ENCODE measurements at places on chromosomes 12 and 14.

DNA sequence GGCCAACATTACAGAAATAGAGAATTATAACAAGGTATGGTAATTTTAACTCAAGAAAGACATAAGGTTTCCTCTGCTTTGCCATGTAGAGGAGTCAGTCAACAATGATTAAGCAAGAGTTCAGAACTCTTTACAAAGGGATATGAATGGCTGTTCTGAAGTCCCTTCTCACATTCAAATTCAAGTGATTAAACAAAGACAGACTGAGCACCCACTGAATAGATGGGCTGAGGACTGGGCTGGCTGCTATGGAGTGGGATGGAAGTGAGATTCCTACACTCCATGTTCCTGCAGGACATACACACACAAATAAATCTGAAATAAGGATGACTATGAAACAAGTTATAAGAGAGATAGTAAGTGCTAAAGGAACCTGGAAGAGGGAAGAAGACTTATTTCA lies 199.0 kb upstream of the GRIP1 start:
- H3K36me3 ChIP-seq: no peaks in the 10 kb centered on the region
- no peak for DNase-seq
- no peaks in the 10 kb centered on the region for H3K4me1 ChIP-seq
- H3K4me3 ChIP-seq: no peak overlapping the region
- H3K27me3 ChIP-seq: no peaks in the 10 kb centered on the region

GRCh38 chr14:44712024-44712815 lies 205.1 kb upstream of the FSCB start:
- no peak for DNase-seq
- no peaks in the 10 kb centered on the region for H3K27me3 ChIP-seq
- H3K36me3 ChIP-seq: no peaks in the 10 kb centered on the region
- no peak overlapping the region for H3K4me3 ChIP-seq
- no peaks in the 10 kb centered on the region for H3K4me1 ChIP-seq

- H3K36me3 ChIP-seq: peaks cover 19% of the 10 kb centered on the region
- DNase-seq: no peak
- H3K27me3 ChIP-seq: no peaks in the 10 kb centered on the region
- H3K4me3 ChIP-seq: no peak overlapping the region
Measured at GRCh38 chr12:3288690-3289089, 202.3 kb upstream of the PRMT8 start.

- H3K4me3 ChIP-seq: no peak overlapping the region
- DNase-seq: no peak
- no peaks in the 10 kb centered on the region for H3K4me1 ChIP-seq
- no peaks in the 10 kb centered on the region for H3K27me3 ChIP-seq
- H3K27ac ChIP-seq: no peak overlapping the region
Measured at GRCh38 chr12:77746096-77746495, 84.6 kb upstream of the NAV3 start.

DNA sequence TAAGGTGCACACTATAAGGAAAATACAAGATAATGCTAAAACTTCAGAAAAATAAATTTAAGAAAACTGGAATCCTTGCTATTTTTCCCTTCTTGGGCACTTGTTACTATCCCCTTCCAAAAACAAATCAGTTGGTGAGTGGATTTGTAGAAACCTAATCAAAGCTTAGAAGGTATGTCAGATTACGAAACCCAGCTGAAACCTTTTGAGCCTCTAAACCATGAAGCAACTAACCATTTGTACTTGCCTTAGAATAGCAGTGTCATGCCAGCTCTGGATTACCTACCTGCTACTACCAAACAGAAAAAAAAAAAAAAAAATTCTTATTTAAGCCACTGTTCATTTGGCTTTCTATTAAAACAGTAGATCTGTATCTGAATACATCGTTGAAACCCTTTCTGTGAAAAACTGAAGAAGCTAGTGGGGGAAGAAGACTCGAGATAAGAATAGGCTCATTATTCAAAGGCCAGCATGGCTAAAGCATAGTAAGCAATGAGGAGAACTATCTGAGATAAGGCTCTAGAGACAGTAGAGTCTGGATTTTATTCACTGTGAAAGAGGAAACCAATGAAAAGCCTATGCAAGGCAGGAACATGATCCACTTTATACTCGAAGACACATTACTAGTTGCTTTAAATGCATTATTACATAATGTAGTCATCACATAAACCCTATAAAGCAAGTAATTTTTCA lies 30.2 kb downstream of the OSBPL8 start:
- no peak for DNase-seq
- H3K36me3 ChIP-seq: no peaks in the 10 kb centered on the region
- no peaks in the 10 kb centered on the region for H3K4me1 ChIP-seq
- H3K27me3 ChIP-seq: no peaks in the 10 kb centered on the region
- no peak overlapping the region for H3K27ac ChIP-seq
